ENCODE measurements at places on chromosomes 16 and 17.
A peak's percentile ranks its signal among the peaks of the same experiment; 100 is the strongest.

DNA sequence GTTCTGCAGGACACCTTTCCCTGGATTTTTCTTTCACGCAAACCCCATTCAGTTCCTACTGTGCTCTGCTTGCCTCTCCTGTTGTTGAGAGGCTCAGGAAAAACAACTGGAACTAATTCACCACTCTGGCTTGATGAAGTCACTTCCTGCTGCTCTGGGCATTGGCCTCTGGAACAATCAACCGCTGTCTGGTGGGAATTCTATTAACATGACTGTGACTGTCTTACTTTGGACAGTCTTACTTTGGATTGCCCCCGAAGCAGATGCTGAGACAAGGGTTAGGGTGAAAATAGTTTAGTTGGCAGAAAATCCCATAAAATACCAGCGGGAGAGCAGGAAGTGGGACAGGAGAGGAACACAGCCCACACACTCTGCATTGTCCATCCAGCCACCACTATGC is 90.0 kb upstream of the HSBP1 start:
- DNase-seq, result no peak

GRCh38 chr16:35425270-35425669 is 1965.9 kb downstream of the TP53TG3F start:
- DNase-seq, result no peak

- no peak for DNase-seq
Observed at GRCh38 chr17:35169835-35170363, 22.3 kb downstream of the UNC45B start.

GRCh38 chr16:70390774-70391173 is 44.1 kb downstream of the DDX19A start:
- no peak for DNase-seq

DNA sequence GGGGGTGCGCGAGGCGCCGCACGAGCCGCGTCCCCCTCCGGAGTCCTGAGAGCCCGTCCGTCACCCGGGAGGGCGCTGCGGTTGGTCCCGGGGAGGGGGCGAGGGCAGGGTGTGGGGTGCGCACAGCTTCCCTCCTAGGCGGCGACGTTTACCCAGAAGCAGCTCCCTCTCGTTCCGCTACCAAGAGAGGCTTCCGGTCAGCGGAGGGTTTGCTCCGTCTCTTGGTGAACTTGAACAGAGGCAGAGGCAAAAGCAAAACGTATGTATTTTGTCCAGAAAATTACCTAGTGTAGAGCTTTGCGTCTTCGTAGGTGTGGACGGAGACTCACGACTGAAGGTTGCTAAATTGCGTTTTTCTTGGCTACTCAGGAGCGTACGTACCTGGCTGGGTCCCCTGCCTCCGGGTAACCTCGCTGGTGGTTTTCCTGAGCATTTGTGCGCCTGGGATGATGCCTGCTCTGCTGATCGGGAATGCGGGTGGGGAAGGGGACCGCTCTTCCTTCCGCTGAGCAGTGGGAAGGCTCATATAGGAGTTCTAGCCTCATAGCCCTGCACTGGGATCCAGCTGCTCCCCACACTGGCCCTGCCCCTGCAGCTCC is 833 bp downstream of the WSCD1 start:
- no peak for DNase-seq

- DNase-seq, result no peak
Observed at GRCh38 chr16:1785846-1786170, 3.0 kb downstream of the NUBP2 start.

DNA sequence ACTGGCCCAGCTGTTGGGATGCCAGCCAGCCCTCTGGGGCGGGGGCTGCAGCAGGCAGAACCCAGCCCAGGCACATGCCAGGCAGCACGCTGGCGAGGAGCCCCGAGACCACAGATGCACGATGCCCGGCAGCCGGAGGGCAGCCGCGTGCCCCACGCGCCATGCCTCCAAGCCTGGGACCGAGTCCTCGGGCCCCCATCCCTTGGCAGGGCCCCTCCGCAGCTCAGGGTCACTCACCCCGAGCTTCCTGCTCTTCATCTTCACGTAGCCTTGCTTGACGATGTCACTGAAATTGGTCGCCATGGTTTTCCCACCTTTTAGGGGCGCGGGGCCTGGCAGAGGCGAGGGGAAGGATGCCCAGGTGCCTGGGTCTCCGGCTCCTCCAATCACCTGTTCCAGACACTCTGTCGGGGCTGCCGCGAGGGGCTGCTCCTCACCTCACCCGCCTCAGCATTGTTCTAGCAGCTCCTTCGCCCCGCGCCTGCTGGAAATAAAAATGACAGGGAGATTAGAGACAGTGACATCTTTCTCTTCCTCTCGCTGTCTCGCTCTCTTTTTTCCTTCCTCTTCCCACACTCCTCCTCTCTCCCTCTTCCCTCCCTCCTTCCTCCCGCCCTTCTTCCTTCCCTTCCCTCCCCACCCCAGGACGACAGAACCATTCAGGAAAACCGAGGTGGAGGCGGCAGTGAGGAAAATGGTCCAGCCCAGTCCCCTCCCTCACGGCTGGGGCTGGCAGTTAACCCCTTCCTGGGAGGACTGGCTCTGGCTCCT is 6.9 kb downstream of the DOK4 start:
- DNase-seq, result no peak

- DNase-seq, result no peak
Observed at GRCh38 chr17:73482251-73482716, 162.0 kb downstream of the SDK2 start.

DNA sequence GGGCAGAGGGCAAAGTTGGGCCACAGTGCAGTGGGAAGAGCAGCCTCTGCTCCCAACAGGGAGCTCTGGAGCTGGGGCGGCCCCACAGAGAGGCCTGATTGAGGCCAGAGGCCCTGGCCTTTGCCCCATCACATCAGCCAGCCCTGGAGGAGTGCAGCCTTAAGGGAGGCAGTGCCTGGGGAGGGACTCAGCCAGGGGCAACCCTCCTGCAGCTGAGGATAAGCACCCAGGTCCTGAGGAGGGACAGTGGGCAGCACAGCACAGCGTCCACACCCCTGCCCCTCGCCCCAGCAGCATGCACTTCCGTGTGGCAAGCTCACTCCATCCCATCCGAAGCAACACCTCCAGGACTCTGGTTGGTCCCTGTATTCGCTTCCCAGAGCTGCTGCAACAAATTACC is 61.9 kb upstream of the CBX4 start:
- no peak for DNase-seq

GRCh38 chr16:75100603-75100990 is 16.0 kb downstream of the LDHD start:
- DNase-seq, result no peak

GRCh38 chr16:66039793-66040192 is 326.7 kb upstream of the CDH5 start:
- DNase-seq, result no peak

DNA sequence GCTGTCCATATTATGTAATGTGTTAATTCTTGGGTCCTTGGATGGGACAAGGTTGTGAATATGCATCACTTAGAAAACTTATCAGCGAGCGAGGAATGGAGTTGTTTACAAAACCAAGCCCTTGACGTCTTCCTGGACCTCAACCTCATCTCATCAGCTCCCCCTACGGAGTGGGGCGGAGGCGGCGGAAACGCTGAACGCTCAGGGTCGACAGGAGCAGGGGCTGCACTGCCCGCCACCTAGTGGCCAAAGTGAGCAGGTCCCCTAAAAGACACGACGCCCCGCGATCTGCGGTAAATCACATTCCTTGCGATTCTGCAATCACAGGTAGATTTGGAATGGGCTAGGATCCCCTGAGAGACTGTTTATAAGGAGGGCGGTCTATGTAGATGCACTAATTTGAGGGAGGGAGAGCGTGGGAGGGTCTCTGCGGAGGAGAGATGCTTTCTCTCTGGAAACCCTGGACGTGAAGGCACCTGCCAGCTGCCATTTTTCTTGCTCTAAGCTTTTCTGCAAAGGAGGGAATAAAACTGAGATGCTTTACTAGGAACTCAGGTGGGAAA is 5.4 kb upstream of the ICAM2 start:
- DNase-seq, result peak; percentile 58

DNA sequence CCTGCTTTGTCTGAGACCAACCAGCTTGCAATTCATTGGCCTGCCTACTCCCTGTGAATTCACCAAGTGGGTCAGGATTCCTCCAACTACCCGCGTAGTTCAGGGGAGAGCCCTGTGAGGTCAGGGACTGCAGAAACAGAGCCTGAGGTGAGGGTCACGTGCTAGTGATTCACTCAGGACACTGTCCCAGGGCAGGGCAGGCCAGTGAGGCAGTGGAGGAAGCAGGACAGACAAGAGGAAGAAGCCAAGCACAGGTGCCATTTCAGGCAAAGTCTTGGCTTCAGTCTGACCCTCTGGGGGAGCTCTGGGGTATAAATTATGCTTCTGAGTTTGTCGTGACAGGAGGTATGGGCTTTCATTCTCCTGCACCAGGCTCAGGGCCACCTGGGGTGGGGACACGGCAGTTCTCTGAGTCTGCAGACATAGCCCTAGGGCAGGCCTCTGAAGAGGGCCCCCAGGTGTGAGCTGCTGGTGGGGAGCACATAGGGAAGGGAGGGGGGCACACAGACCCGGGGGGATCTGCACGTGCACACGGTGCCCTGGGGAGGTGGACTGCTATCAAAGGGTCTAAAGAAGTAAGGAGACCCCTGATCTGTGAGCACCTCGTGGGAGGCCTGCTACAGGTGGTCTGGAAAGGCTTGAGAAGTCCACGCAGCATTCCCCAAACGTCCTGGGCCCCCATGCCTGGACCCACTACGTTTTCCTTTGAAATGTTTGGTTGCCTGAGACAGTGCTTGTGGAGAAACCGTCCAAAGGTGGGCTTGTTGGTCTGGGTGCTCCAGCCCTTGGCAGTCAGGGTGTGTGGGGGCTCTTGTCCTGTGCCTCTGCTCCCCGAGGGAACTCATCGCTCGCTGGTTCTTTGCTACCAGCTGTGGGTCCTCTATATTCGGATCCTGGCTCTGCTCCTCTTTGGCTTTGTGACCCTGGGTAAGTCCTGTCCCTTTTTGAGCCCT is 46.4 kb downstream of the NKD1 start:
- DNase-seq, result no peak

DNA sequence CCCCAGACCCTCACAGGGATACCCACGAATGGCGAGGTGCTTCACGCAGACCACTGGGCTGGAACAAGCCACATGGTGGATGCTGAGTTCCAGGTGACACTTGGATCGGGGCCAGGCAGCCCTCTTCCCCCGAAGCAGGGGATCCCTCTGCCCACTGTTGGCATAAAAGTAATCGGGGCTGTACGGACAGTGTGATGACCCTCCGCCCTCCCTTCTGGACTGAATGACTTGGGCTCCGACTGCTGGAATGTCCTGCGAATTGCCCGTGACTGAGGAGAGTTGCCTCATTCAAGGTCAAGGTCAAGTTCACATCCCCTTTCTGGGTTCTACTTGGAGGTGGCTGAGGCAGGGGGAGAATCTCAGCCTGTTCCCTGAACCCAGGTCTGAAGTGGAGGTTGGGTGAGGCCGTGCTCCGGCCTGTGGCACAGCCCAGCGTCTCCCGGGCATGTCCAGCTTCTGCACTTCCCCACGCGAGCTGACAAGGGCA is 28.5 kb upstream of the CREBBP start:
- no peak for DNase-seq

DNA sequence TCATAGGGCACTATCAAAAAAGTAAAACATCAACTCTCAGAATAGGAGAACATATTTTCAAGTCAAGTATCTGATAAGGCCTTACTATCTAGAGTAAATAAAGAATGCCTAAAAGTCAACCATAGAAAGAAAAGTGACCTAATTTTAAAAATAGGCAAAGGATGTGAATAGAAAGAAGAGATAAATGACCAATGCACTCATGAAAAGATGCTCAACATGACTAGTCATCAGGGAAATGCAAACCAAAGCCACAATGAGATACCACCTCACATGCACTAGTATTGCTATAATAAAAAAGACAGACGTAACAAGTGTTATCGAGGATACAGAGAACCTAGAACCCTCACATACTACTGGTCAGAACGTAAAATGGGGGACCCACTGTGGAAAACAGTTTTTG is 90.8 kb downstream of the DYNLRB2 start:
- no peak for DNase-seq

GRCh38 chr17:2067608-2068024 is 12.7 kb downstream of the HIC1 start:
- no peak for DNase-seq
